ENCODE measurements at places on chromosomes 3 and 15.

DNA sequence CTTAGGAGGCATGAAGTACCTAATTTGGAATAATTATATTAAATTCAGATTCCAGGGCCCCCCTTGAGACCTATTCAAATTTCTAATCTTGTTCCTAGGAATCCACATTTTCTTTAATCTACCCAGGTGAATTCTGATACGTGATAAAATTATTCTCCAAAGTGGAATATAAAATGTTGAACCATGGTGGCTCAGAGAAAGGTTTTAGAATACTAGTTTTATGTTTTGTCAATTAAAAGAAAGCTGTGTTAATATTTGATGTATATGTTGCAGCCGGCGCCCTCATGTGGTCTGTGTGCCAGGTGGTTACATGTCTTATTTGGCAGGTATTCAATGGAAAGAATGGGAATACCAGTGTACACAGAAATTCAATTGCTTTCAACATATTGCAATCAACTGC is 321.8 kb downstream of the FEZF2 start:
- peak; percentile 71 for DNase-seq

DNA sequence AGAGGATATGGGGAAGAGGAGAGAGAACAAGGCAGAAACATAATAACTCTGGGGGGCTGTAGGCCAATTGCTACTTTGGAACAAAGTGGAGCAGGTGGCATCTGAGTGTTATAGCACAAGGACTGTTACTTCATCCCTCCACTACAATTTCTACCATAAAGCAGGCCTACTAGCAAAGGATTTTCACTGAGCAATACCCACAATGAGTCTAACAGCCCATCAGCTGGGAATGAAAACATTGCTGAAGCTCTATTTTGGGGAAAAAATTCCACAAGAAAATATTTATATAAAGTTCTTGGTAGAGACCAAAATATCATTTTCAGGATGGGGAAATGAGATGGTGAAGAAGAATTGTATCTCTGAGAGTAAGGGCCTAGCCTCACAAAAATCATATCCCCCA is 3.6 kb upstream of the SHC4 start:
- no peak for DNase-seq

DNA sequence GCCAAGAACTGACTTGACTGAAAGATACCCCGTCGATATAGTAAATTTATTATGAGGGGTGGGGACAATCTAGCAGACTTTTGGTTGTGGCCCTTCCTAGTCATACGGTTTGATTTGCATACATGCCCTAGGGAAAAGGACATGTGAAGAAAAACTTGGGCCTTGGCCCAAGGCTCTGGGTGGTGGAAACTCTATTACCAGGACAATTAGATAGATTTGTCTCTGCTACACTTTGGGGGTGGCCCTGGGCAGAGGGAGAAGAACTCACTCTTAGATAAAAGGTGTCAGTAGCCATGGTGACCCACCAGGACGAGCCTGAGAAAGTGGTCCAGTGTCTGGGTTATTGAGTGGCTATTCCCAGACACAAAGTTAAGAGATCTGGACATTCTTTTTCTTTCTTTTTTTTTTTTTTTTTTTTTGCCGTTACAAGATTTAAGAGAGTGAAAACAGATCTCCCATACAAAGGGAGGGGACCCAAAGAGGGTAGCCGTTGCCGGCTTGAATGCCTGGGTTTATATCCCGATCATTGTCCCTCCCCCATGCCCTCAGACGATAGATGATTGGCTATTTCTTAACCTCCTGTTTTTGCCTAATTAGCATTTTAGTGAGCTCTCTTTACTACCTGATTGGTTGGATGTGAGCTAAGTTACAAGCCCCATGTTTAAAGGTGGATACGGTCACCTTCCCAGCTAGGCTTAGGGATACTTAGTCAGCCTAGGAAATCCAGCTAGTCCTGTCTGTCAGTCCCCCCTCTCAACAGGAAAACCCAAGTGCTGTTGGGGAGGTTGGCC is 96.4 kb upstream of the SMAD3 start:
- DNase-seq: no peak

DNA sequence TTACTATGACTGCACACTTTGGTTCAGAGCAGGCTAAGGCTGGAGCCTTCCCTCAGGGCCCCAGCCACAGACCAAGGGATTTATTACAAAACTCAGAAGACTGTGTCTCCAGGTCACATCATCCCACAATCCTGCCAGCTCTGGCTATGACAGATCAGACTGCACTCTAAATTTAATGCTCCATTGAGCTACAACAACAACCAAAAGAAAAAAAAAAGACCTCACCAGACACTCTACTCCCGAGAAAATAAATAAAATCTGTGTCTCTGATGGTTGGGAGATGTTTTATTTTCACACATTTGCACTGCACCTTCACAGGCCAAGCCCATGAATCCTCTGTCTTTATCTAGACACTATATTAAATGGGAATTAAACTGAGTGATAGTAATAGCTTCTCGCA is 50.8 kb upstream of the CTNNB1 start:
- DNase-seq: no peak

- peak; percentile 87 for DNase-seq
Measured at GRCh38 chr3:170414202-170414663, 4.4 kb upstream of the CLDN11 start.

DNA sequence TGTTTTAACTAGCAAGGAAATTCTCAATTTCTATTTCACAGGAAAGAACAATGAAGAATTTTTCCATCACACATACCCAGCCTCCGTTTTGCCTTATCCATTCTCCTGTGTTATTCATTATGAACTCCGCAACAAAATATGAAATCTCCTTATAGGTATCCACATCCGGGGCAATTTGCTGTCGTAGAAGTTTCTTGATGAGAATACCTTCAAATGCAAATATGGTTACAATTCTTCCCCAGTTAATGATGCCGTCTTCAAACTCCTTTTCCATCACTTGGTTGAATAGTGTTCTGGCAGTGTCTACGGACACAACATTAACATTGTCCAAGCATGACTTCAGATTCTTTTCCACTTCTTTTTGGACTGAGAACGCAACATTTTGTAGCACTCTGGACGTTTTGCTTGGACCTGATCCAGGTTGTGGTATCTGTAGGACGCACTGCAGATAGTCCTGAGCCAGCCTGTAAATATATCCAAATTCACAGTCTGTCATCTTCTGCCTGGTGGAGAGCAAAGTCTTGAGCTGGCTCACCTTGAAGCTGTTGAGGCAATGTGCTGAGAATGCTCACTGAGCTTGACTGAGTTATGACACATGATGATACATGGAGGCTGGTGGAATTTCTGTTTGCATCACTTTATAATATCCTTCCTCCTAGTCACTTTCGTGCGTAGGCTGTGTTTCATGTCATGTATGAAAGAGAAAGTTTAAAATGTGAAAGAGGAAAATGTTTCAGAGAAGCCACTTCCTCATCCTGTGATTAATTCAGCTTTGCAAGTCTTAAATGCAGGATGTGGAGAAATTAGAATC is at the start of gene BCL2A1:
BCL2A1 (minus strand) TSS at position 573 of the 811 bp plus-strand sequence; CDS start at position 496, 77 bp downstream.
- no peak for DNase-seq

DNA sequence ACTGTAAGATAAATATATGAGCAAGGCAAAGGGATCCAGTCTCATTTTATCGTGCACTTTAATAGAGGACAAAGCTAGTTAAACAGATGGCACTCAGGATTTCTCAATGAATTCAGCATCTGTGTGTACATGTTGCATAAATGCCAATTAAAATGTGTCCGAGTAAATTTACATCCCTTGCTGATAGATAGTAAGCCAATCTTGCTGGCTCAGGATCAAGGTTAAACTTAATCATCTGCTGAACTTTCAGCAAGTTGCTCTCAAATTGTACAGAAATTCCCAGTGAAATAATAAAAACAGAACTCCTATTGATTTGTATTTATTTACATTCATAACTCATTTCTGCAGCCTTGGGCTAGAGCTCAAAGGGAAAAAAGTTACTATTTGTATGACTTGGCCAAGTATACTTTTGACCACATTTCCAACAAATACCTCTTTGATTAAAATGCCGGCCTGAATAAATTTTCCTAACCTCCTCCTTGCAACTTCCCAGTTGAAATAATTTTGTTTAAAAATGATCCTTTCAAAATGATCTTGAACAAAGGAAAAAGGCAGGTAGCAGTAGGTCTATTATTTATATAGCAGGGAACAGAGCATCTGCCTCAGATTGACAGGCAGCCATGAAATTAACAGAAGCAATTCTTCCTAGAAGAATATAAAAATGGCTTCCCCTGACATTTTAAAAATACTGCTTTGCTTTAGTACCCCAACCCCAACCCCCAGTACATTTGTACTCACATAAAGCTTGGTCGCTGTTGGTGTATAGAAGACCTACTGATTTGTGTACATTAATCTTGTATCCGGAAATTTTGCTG is 1001.9 kb downstream of the ROBO1 start:
- peak; percentile 90 for DNase-seq

- no peak for DNase-seq
Measured at GRCh38 chr3:5205165-5205941, 17.8 kb downstream of the EDEM1 start.

GRCh38 chr3:134803051-134803505 is 8.0 kb downstream of the EPHB1 start:
- DNase-seq: peak; percentile 26

- DNase-seq: no peak
Measured at GRCh38 chr3:4062621-4063020, 240.5 kb upstream of the SETMAR start.

DNA sequence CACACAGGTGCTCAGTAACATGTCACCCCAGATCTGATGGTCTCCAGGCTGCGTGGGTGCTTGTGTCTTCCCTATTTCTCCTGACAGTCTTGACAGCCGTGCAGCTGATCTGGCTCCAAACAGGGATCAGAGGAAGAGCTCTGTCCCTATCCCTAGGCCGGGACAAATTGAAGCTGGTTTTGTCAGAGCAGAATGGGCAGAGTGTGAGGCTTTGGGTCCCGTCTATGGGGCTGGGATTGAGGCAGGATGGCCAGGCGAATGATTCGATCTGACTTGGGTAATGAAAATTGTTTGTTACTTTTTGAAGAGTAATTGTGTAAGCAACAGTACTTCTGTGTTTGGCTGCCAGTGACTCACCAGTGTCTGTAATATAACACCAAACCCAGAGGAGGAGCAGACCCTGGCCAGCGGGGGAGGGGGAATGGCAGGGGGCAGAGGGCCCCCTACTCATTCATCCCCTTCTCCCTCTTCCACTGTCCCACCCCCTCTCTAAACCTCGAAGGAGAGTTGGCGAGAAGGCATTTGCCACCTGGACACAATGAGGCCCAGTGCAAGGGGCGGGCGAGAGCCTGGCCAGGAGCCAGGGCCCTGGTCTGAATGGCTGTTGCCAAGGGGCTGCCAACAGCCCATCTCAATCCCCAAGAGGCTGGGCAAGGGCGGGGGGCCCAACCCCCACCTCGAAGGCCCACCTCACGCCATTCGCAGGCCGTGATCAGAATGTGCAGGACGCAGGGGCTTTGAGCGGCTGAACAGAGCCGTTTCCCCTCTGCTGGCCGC is 4.9 kb upstream of the MAGEF1 start:
- peak; percentile 66 for DNase-seq

- DNase-seq: no peak
Measured at GRCh38 chr3:51544011-51544775, 5.7 kb downstream of the RAD54L2 start.

DNA sequence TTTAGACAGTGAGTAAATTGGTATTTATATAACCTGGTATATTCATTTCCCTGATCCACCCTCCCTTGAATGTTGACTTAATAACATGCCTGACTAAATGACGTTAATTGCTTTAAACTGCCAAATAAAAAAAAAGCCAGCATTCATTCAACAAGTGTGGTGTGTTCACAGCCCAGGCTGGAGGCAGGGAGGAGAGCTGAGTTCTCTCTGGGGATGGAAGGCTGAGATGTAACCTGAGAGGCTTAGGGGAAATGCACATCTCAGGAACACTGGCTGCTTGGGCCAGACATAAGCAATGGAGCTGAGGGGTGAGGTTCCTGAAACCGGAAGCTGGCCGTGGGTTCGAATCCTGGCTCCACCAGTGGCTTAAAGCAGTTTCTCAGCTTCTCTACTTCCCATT is 17.3 kb downstream of the CACNA2D3 start:
- peak; percentile 76 for DNase-seq

DNA sequence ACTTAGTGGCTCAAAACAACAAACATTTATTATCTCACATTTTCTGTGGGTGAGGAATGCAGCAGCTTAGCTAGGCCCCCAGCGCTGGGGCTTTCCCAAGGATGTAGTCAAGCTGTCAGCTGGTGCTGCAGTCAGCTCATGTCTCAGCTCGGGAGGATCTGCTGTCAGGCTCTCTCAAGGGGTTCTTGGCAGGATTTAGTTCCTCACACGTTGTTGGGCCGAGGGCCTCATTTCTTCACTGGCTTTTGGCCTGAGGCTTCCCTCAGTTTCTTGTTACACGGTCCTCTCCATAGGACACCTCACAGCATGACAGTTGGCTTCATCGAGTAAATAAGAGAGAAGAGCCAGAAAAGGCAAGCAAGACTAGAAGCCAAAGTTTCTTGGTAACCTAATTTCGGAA is 13.7 kb upstream of the U2SURP start:
- peak; percentile 12 for DNase-seq

GRCh38 chr15:63374686-63375520 is 6.7 kb downstream of the CA12 start:
- DNase-seq: peak; percentile 55

- DNase-seq: no peak
Measured at GRCh38 chr15:57686657-57687056, 19.9 kb upstream of the POLR2M start.

DNA sequence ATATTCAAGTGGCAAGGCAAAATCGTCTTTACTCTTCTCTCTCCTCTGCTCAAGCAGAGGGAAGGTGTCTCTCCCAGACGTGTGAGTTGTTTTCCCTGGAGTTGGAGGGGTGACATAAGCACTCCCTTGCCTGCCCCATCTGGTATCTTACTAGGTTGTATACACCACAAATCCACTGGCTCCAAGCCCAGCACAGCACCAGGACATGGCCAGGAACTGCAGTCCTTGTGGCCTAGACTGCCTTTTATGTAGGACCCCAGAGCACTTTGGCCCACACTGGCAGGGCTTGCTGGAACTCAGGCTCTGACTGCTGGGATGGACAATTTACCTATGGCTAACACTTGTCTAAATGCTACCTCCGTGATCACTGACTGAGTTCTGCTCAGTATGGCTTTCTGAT is 34.0 kb downstream of the DZIP3 start:
- no peak for DNase-seq

DNA sequence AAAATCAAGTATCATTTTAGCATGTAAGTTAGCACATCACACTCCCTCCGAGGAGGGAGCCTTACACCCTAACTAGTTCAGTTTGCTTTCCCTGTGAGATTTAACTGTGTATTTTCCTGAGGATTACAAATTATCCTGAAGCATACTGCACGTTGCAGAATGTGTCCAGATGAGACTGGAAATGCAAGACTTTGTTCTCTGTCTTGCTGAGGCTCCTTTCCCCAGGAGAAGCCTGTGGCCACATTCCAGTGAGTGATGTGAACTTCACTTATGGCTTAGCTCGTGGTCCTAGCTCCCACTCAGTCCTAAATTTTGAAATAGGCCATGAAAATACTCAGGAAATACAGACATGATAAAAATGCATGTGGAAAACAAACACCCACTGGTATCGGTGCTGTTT is 23.7 kb downstream of the PDZRN3 start:
- no peak for DNase-seq

- DNase-seq: no peak
Measured at GRCh38 chr3:36837089-36837488, 72.7 kb upstream of the DCLK3 start.

DNA sequence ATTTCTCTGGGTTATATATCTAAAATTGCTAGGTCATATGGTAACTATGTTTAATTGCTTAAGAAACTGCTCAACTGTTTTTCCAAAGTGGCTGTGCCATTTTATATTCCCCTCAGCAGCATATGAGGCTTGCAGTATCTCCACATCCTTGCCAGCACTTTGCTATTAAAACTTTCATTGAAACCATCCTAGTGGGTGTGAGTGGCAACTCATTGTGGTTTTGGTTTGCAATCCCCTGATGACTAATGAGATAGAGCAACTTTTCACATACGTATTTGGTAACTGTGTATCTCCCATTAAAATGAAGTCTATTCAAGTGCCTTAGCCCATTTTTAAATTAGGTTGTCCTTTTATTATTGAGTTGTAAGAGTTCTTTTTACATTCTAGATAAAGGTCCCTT is 17.3 kb downstream of the KPNA1 start:
- no peak for DNase-seq

Data from NCI-H69 (cell line).